ENCODE measurements at places on chromosomes 5 and 9.

GRCh38 chr5:354581-355378 is 33.3 kb downstream of the AHRR start:
- no peak for DNase-seq

- no peak for DNase-seq
Observed at GRCh38 chr9:81472701-81473100, 216.6 kb downstream of the TLE1 start.

- no peak for DNase-seq
Observed at GRCh38 chr5:145948047-145948446, 11.7 kb downstream of the SH3RF2 start.

DNA sequence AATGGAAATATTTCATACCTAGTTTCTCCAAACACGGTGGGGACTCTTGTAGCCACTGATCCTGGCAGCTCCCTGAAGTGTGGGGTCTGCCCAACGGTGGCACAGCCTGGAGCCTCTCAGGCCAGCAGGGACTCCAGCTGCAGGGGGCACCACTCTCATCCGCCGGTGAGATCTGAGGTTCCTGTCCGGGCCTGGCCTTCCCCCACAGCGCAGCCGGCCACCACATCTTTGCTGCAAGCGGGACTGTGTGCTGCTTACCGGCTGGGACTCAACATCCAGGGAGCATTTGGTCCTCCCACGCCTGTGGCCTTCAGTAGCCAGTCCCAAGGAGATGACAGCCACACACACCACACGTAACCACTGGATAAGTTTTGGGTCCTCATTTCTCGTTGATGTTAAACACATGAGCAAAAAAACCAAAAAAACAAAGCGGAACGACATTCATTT is 7.7 kb upstream of the NKX2-5 start:
- DNase-seq, result no peak

- peak; percentile 93 for DNase-seq
Observed at GRCh38 chr5:171984748-171985419, 21.6 kb downstream of the FBXW11 start.

- DNase-seq, result no peak
Observed at GRCh38 chr5:1777281-1778137, 22.1 kb downstream of the MRPL36 start.

DNA sequence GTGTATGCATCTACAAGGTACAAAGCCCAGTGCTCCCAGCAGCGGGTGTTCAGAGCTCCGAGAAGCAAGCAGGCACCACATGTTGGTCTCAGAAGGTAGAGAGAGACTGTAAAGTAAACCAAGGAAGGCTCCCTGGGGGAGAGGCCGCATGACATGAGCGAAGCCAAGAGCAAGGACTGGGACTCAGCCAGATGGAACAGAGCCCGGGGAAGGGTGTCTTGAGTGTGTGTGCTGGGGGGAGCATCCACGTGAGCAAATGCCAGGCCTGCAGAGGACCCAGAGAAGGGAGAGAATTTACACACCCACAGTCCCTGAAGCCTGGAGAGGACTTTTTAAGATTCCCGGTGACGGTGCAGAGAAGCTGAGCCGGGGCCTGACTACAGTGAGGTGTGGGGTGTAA is 15.2 kb upstream of the KCNIP1 start:
- no peak for DNase-seq

DNA sequence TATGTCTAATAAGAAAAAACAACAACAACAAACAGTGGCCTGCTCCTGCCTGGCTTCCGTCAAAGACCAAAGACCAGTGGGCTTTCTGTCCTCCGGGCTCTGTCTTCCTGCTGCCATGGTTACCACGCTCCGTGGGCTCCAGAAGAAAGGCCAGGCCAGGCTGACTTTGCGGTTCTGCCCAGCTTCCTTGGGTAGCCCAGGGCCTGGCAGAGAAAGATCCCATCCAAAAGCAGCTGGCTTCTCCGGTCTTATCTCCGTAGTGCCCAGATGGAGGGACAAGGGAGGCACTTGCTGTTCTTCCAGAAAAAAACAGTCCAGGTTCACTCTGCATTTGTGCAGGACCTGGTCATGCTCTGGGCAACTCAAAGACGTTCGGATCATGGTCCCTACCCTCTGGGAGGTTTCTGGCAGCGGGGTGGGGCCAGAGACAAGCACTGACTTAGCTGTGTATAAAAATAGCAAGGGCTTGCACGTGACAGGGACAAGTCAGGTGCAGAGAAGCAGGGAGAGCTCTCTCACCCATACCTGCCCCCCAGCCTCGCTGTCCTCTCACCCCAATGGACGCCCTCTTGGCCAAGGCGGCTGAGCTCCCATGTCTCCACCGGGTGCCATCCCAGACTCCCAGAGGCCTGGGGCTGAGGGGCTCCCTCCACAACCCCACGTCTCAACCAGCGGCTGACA is 212.2 kb downstream of the C9orf50 start:
- DNase-seq, result no peak

GRCh38 chr5:76443066-76443800 is 40.1 kb downstream of the IQGAP2 start:
- no peak for DNase-seq

DNA sequence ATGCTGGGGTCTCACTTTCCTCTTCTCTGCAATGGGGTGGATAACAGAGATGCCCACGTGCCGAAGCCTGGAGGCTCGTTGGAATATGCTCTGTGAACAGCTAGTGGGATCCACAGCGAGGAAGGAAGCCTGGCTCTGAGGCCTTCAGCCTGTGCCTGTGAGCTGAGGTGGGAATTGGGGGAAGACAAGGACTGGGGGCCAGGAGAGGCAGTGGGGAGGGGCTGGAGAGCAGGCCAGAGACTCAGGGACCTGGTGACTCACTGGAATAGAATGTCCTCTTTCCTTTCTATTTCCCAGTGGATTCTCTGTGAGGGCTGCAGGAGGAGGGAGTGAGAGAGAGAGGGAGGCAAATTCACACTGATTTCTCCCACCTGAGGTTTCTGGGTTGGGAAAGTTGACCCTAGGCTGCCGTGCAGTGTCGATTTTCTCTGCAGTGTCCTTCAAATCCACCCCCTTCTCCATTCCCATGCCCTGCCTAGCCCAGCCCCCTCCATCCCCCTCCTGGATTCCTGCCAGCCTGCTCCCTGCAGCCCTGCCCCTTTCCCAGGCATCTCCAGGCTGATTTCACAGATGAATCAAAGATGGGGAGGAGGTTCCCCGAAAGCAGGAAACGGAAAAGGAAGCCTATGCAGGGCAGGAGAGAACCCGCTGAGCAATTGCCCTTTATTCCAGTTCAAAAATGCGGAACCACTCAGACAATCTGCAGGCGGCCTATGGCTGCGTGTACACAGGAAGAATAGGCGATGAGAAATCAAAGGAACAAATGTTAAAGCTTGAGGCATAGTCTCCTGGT is 1.4 kb upstream of the SPAAR start:
- DNase-seq, result peak; percentile 97

DNA sequence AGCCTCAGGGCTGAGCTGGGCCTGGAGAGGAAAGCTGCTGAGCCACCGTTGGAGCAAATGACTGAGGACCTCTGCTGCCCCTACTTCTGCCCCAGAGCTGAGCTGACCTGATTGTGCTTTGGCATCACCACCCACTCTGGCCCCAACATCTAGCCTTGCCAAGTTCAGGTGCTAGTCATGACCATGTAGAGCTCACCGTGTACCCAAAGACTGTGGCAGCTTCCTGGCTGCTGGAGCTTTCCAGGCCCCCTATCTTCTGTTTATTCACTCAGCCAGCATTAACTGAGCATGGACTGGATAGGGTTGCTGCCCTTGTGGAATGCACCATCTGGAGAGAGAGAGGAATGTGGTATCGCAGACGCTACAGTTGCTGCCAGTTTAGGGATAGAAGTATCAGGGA is 49.1 kb downstream of the JADE2 start:
- no peak for DNase-seq

DNA sequence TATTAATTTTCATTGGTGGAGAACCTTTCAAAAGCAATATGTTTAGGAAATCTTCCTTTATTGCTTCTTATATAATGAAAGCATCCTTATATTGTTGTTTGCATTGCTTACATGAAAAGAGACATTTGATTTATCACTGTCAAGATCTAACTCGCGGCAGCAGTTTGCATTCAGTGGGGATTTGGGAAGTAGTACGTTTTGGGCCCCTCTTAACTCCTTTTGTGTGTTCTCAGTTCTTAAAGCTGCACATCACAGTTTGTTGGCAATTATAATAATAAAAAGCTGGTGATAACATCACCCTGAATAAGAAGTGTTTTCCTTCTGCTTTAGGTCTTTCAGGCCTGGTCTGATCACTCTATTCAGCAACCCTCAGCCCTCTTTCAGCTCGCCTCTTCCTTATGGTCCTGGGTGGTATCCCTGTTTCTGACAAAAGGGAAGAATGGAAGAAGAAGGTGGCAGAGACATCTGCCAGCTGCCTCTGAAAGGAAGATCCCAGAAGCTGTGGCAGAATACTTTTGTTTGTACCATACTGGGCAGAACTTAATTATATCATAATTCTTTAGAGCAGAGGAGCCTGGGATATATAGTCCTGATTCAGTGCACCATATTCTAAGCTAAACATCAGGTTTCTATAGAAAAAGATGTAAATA is 53.7 kb downstream of the PARP8 start:
- no peak for DNase-seq

GRCh38 chr5:80308526-80308925 is 11.3 kb upstream of the SPZ1 start:
- DNase-seq, result no peak

DNA sequence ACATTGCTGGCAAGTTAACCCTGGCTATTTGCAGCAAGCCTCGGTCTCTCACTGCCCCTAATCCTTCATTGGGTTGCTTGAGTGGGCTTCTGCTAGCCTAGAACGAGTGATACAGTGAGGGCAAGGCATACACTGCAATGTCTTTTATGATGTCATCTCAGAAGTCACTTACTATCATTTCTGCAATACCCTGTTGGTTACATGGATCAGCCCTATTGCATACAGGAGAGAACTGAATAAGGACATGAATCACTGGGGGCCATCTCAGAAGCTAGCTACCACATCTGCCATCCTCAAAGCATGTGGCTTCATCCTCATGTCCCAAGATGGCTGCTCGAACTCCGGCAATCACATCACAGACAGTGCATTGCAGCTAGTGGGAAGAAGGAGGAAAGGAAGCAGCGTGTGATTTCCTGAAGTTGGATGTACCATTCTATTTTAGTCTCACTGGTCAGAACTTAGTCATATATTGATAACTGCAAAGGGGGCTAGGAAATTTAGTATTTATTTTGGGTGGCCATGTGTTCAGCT is 33.3 kb upstream of the CDKN2AIPNL start:
- no peak for DNase-seq

- no peak for DNase-seq
Observed at GRCh38 chr9:2281803-2282185, 266.6 kb downstream of the SMARCA2 start.

GRCh38 chr9:4603830-4604229 is 58.3 kb upstream of the PLPP6 start:
- no peak for DNase-seq

GRCh38 chr5:143977891-143978461 is 166.0 kb downstream of the HMHB1 start:
- DNase-seq, result peak; percentile 28

GRCh38 chr5:31556461-31556860 is 24.4 kb downstream of the C5orf22 start:
- peak; percentile 25 for DNase-seq

GRCh38 chr5:36214436-36214835 is 27.3 kb downstream of the NADK2 start:
- no peak for DNase-seq

GRCh38 chr9:33676746-33677505 is 118.4 kb upstream of the PRSS3 start:
- peak; percentile 39 for DNase-seq

GRCh38 chr5:21856987-21857386 is 996.2 kb downstream of the CDH12 start:
- no peak for DNase-seq

DNA sequence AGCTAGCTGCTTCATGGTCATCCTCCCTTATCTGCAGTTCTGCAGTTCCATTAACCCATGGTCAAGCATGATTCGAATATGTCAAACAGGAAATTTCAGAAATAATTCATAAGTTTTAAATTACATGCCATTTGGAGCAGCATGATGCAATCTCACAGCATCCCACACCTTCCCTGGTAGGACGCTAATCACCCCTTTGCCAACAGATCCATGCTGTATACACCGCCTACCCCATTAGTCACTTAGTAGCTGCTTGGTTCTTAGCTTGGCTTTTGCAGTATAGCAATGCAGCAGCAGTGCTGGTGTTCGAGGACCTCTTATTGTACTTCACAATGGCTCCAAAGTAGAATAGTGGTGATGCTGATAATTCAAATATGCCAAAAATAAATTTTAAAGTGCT is 739.7 kb upstream of the CDH9 start:
- no peak for DNase-seq

GRCh38 chr5:173178369-173178910 is 34.1 kb downstream of the BNIP1 start:
- DNase-seq, result no peak

GRCh38 chr9:69431777-69432176 is 106.8 kb downstream of the ENTREP1 start:
- DNase-seq, result no peak

DNA sequence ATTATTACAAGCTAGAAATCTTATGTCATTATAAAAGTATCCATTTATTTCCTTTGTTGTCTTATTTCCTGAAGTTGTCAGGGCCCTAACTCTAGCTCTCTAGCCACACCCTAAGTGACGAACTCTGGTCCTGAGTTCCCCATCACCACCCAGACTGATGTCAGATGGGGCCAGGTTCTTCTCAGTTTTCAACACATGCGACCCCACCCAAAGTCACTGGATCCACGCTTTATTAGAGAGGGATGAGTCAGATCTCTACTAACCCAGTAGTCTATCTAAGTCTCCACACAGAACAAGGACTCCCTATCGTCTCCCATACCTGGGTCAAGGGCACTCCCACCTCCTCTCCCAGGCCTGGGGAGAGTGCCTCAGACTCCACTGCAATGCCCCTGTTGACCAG is 6.8 kb upstream of the FEM1C start:
- DNase-seq, result peak; percentile 20

GRCh38 chr5:13708906-13709305 is 235.6 kb downstream of the DNAH5 start:
- DNase-seq, result no peak

DNA sequence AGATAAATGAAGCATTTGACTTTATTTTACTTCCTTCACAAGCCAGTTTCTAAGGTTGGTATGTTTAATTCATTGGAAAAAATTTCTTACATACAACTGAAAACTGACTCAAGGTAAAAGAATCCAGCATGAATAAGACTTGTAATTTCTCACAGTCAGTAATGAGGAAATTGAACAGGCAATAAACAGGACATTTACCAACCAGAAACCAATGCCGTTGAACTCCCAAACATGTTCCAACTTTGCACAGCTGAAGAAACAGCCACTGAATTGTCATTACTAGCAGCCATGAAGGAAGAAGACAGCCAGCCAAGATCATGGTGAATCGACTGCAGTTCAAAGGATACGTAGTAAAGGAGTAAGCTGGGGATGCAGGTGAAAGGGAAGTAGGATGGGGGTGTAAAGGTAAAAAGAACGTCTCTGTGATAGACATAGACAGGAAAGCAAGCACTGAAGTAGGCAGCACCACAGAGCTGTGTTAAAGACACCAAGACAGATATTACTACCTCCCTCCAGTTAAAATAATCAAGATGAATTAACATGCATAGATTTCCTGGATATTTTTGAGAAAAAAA is 21.3 kb upstream of the SLC12A2 start:
- DNase-seq, result peak; percentile 75

Measured in fibroblast of skin of right quadriceps (primary cell).